Ovary (tissue), 10 donors: ENCODE measurements at places on chromosomes 13 and 19. TPM values are rescaled to one million over a fixed set of nuclear protein-coding genes. Genes with fewer than 3 reads are reported as not detected.
A peak's percentile ranks its signal among the peaks of the same experiment; 100 is the strongest.

DNA sequence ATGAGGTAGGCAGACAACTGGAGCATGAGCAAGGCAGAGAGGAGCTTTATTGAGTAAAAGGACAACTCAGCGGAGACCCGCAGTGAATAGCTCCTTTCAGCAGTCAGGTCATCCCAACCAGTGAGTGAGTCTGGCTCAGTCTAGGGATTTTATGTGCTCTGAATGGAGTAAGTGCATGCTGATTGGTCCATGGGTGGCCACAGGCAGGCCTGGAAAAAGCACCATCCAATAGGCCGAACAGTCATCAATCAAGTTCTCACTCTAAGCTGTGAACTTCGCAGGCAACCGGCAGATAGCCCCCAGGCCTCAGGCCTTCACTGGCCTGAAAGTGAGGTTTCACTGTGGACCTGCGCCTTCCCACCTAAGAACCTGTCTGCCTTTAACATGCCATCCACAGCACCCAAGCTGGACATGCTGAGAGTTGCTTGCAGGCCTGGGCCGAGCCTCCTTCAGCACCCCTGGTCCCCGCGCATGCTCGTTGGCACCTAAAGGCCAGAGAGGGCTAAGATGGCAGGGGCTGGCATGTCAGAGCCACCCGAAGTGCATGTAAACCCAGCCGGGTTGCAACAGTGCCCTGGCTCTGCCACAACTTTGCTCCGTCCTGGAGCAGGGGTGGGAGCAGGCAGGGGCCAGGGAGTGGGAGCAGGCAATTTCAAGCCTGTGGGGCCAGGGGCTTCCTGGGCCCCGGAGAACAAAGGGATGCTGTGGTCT lies 698.7 kb downstream of the SLITRK1 start:
- H3K27me3 ChIP-seq, result no peaks in the 10 kb centered on the region
- no peaks in the 10 kb centered on the region for H3K4me1 ChIP-seq
- H3K4me3 ChIP-seq, result no peak overlapping the region
- H3K36me3 ChIP-seq, result no peaks in the 10 kb centered on the region
- DNase-seq, result no peak
- H3K27ac ChIP-seq, result no peak overlapping the region

The FAM83E gene
- total RNA-seq, result not detected

- no peak overlapping the region for H3K4me3 ChIP-seq
- H3K27ac ChIP-seq, result no peak overlapping the region
- DNase-seq, result no peak
- no peaks in the 10 kb centered on the region for H3K27me3 ChIP-seq
- peaks cover 21% of the 10 kb centered on the region for H3K4me1 ChIP-seq
- H3K36me3 ChIP-seq, result no peaks in the 10 kb centered on the region
Measured at GRCh38 chr19:10747674-10748073, 29.8 kb downstream of the DNM2 start.

DNA sequence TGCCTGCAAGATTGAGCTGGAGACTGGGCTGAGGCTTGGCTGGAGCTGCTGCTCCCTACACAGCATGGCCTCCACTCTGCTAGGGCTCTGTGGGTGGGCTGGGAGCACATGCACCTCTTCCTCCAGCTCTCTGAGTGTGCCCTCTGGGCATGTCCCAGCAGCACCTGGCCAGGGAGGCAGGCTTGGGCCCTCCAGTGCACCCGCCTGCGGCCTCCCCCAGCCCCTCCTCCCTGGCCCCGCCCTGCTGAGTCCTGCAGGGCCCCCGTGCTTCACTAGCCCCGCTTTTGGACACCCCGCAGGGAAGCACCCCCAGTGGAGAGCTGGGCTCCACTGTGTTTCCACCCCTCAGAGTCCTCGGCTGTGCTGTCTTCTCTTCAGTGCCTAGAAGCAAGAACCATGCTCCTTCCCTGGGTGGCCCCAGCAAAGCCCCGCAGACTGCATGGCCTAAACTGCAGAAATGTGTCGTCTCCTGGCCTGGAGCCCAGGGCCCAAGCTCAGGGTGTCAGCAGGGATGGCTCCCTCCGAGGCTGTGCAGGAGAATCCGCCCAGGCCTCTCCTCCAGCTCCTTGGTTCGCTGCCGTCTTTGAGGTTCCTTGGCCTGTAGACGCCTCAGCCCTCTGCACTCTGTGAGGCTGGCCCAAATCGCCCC lies 5.0 kb upstream of the TEX29 start:
- H3K27me3 ChIP-seq, result no peaks in the 10 kb centered on the region
- H3K27ac ChIP-seq, result no peak overlapping the region
- no peaks in the 10 kb centered on the region for H3K36me3 ChIP-seq
- no peak for DNase-seq
- H3K4me3 ChIP-seq, result no peak overlapping the region

DNA sequence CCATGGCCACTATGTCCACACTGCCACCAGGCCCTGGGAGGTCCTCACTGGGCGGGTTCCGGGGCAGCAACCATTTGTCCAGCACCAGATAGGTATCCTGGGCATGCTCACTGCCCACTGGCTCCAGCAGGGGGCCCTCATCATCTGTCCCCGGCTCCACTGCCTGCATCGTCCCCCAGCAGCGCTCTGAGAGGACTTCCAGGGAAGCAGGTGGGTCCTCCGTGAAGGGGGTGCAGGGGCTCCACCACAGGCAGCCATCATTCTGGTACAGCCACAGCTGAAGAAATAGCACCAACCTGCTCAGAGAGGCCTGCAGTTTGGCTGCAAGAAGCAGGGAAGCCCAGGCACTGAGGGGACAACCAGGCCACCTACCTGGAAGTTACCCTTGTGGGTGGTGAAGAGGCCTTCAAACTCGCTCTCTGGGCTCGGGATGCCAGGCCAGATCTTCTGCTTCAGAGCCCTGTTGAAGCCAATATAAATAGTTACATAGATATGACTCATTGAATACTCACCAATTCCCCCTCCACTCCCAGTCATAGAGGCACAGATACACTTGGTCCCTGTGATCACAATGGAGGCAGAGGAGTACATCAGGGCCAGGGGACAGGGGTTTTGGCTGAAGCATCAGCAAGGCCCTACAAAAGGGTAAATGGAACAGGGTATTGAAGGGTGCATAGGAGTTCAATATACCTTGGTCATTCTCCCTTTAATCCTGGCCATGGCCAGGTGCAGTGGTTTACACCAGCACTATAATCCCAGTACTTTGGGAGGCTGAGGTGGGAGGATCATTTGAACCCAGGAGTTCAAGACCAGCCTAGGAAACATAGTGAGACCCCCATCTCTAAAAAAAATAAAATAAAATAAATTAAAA lies 4.1 kb downstream of the SWSAP1 start:
- peaks cover 21% of the 10 kb centered on the region for H3K4me1 ChIP-seq
- no peak overlapping the region for H3K4me3 ChIP-seq
- no peaks in the 10 kb centered on the region for H3K27me3 ChIP-seq
- no peaks in the 10 kb centered on the region for H3K36me3 ChIP-seq
- H3K27ac ChIP-seq, result peak overlapping the region; percentile 6

The NRTN gene
- not detected for total RNA-seq

The RAB3A gene
- total RNA-seq, result 32.9 TPM

The HSPB6 gene
- total RNA-seq, result 241 TPM

The RASAL3 gene
- total RNA-seq, result 1.3 TPM

DNA sequence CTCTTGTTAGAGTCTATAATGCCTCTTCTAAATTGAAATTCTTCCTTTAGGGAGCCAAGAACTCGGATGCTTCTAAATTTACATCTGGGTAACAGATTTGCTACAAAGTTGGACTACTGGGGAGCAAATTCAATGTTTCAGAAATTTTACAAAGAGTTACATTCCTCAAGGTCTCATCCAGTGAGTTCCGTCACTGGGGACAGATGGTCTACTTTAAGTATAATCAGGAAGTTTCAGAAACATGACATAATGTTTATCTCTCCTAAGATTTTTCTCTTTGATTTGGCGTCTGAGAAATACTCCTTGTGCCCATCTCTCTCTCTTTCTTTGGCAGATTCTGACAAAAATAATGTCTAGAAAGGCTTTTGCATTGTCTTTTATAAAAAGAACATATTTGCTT lies 81.5 kb upstream of the MBNL2 start:
- no peaks in the 10 kb centered on the region for H3K36me3 ChIP-seq
- no peak overlapping the region for H3K27ac ChIP-seq
- no peak for DNase-seq
- no peak overlapping the region for H3K4me3 ChIP-seq
- no peaks in the 10 kb centered on the region for H3K27me3 ChIP-seq
- peaks cover 3% of the 10 kb centered on the region for H3K4me1 ChIP-seq

GRCh38 chr19:17005000-17005399 lies 21.6 kb downstream of the CPAMD8 start:
- DNase-seq, result no peak
- H3K4me3 ChIP-seq, result no peak overlapping the region
- H3K36me3 ChIP-seq, result no peaks in the 10 kb centered on the region
- no peak overlapping the region for H3K27ac ChIP-seq
- no peaks in the 10 kb centered on the region for H3K4me1 ChIP-seq
- no peaks in the 10 kb centered on the region for H3K27me3 ChIP-seq

The CEACAM7 gene
- total RNA-seq, result not detected

GRCh38 chr13:40438999-40439797 lies 227.2 kb downstream of the FOXO1 start:
- peak overlapping the region; percentile 21 for H3K4me3 ChIP-seq
- H3K4me1 ChIP-seq, result peaks cover 25% of the 10 kb centered on the region
- no peaks in the 10 kb centered on the region for H3K36me3 ChIP-seq
- peak overlapping the region; percentile 82 for H3K27ac ChIP-seq
- no peaks in the 10 kb centered on the region for H3K27me3 ChIP-seq

GRCh38 chr19:8390617-8390981 lies 439 bp downstream of the RAB11B start:
- H3K27me3 ChIP-seq, result no peaks in the 10 kb centered on the region
- peak overlapping the region; percentile 91 for H3K4me3 ChIP-seq
- peak overlapping the region; percentile 100 for H3K27ac ChIP-seq
- H3K36me3 ChIP-seq, result no peaks in the 10 kb centered on the region

DNA sequence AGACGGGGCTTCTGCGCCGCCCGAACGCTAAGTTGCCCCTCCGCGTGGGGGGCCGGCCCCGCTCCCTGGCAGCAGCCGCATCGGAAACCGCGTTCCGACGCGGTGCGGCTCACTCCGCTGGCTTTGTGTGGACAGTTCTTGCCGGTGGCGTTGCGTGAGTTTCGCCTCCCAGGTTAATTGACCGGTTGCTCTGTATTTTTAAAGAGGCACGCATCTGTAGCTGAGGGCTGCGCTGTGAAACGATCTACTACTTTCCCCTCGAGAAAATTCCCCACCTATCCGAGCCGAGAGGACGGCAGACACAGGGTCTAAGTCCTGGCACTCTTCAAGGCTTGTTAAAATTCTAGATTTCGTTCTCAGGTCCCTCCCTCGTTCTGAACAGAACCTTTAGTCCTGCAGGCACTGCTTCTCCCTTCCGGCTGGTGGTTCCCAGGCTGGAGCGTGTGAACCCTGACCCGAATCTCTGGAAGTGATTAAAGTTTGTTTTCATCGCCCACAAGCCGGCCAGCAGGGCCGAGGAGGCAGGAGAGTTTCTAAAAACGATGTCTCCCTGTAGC lies 933 bp downstream of the ARHGEF7 start:
- peak; percentile 64 for DNase-seq
- no peaks in the 10 kb centered on the region for H3K36me3 ChIP-seq
- peaks cover 7% of the 10 kb centered on the region for H3K4me1 ChIP-seq
- H3K27ac ChIP-seq, result peak overlapping the region; percentile 83
- no peaks in the 10 kb centered on the region for H3K27me3 ChIP-seq
- H3K4me3 ChIP-seq, result peak overlapping the region; percentile 47

GRCh38 chr13:76621705-76622104 lies 264.5 kb downstream of the KCTD12 start:
- H3K4me1 ChIP-seq, result peaks cover 6% of the 10 kb centered on the region
- H3K27me3 ChIP-seq, result no peaks in the 10 kb centered on the region
- no peak overlapping the region for H3K27ac ChIP-seq
- no peak for DNase-seq
- H3K36me3 ChIP-seq, result no peaks in the 10 kb centered on the region
- no peak overlapping the region for H3K4me3 ChIP-seq

The CDX2 gene
- not detected for total RNA-seq

The AP2S1 gene
- total RNA-seq, result 54.0 TPM

The EMC10 gene
- 118 TPM for total RNA-seq

DNA sequence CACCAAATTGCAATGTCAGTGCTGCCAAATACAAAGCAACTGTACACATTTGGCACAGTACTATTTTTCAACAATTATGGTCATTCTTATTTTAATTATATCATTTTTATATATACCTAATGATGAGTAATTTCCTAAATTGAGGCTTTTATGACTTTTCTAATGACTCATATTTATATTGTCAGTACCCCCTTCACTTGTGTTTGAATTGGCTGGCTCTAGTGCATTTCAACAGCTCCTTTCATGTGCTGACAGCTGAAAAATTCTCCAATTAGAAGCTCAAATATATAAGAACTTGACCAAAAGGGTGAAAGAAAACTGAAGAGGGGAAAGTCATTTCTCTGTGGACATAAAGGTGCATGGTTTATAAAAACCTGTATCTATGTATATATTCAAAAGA lies 263.3 kb downstream of the SLITRK1 start:
- H3K27ac ChIP-seq, result no peak overlapping the region
- H3K36me3 ChIP-seq, result no peaks in the 10 kb centered on the region
- H3K4me1 ChIP-seq, result no peaks in the 10 kb centered on the region
- H3K27me3 ChIP-seq, result no peaks in the 10 kb centered on the region

The SMIM44 gene
- not detected for total RNA-seq

DNA sequence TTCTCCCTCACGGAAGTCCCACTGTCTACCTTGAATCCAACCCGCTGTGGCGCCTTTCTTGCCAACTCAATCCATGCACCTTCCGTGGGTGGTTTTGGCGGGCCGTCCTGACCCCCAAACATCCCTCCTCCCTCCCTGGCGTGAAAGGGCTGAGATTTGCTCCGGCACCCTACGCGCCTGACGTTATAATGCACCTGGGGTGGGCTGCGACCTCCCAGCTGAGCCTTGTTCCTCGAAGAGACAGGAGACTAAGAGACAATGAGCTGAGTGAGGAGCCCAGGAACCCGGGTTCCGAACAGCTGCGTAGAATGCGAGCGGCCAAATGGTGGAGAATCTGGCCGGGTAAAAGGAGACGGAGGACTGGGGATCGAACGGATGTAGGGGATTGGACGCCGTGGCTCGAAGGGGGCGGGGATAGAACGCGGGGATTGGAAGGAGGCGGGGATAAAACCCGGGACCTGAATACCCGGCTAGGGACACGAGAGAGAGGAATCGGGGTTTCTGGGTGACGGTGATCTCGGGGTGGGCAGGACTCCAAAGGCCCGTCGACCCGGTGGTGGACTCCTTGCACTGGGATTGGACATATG lies at the start of gene CPT1C:
Gene CPT1C (plus strand): TSS at position 461 of the 587 bp plus-strand sequence. CDS start 1,137 bp downstream, outside the sequence.
- no peaks in the 10 kb centered on the region for H3K27me3 ChIP-seq
- peak; percentile 81 for DNase-seq
- H3K36me3 ChIP-seq, result no peaks in the 10 kb centered on the region
- no peaks in the 10 kb centered on the region for H3K4me1 ChIP-seq

DNA sequence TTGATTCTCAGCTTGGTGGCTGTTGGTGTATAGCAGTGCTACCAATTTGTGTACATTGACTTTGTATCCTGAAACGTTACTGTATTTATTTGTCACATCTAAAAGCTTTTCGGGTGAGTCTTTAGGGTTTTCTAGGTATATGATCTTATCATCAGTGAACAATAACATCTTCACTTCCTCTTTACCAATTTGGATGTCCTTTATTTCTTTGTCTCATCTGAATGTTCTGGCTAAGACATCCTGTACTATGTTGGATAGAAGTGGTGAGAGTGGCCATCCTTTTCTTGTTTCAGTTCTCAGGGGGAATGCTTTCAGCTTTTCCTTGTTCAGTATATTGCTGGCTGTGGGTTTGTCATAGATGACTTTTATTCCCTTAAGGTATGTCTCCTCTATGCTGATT lies 6.0 kb upstream of the ZNF738 start:
- DNase-seq, result no peak
- no peak overlapping the region for H3K4me3 ChIP-seq

GRCh38 chr13:31919971-31920726 lies 111.4 kb upstream of the FRY start:
- no peaks in the 10 kb centered on the region for H3K4me1 ChIP-seq
- H3K27me3 ChIP-seq, result no peaks in the 10 kb centered on the region
- no peaks in the 10 kb centered on the region for H3K36me3 ChIP-seq
- DNase-seq, result no peak
- no peak overlapping the region for H3K4me3 ChIP-seq
- H3K27ac ChIP-seq, result no peak overlapping the region
